Kidney glomerular epithelial cell (primary cell): ENCODE measurements at places on chromosomes 6 and 20.

- no peak for DNase-seq
Measured at GRCh38 chr6:4861564-4861963, 85.4 kb downstream of the CDYL start.

DNA sequence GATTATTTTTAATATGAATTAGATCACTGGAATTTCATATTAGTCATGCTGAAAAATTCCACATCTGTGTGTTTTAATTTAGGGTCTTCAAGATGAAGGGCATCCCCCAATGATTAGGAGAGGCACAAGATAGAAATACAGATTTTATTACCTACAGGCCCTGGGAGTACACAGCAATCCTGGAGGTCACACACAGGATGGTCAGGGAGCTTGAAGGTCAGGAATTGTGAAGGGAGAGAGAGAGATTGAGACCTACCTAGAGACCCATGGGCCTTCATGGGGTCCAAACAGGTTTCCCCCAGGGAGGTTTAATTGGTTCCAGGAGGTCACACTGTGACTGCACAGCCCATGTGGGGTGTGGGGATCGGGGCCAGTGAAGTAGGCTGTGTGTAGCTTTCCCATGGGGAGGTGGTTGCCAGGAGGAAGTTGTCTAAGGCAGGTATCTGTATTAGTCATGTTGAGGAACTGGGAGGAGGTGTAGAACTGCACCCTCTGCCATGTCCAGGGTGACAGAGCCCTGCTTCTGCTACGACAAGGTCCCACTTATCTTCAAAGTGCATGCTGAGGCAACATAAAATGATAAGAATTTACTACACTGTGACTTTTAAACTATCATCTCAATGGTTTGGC lies 18.3 kb downstream of the SNX9 start:
- peak; percentile 41 for DNase-seq

- DNase-seq: peak; percentile 2
Measured at GRCh38 chr6:106525882-106526275, 103.4 kb downstream of the RTN4IP1 start.

GRCh38 chr20:25695532-25696370 lies 902 bp downstream of the ZNF337 start:
- no peak for DNase-seq

DNA sequence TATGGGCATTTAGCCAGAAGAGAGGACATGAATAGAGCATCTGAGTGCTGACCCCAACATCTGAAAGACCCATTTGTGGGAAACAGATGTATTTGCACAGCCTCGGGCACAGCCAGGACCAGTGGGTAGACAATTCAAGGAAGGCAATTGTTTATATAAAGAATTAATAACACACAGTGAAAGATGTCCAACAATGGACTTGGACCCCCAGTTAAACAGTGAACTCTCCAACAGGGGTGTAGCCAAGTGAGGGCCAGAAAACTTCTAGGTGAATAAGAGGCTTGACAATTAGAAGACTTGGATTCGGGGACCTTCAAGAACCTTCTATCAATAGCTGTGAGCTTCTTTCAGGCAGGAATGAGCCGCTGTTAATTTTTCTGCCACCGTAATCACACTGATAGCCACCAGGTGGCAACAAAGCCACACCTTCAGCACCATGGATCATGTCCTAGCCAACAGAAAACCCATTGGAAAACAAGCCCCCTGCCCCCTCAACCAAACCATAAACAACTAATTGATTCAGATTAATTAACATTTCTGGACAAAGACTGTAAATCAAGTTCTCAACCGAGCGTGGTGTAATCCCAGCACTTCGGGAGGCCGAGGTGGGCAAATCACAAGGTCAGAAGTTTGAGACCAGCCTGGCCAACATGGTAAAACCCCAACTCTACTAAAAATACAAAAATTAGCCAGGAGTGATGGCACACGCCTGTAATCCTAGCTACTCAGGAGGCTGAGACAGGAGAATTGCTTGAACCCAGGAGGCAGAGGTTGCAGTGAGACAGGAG lies 8.8 kb upstream of the SRSF6 start:
- peak; percentile 12 for DNase-seq

DNA sequence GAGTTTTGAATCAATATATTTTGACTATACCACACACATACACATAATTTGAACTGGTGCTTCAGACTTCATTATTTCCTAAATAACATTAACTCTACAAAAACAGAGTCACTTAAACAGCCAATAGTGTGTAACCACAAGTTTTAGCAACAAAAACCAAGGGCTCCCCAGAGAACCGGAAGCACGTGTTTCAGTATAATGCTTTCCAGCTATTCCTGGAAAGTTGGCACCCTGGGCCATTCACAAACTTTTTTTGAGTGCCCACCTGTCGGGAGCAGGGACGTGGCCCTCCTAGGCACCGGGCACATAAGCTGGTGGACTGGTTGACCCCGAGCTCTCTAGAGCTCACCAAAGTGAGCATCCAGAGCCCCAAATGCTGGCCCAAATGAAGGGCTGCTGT lies 1.9 kb upstream of the SLC35D3 start:
- DNase-seq: no peak

DNA sequence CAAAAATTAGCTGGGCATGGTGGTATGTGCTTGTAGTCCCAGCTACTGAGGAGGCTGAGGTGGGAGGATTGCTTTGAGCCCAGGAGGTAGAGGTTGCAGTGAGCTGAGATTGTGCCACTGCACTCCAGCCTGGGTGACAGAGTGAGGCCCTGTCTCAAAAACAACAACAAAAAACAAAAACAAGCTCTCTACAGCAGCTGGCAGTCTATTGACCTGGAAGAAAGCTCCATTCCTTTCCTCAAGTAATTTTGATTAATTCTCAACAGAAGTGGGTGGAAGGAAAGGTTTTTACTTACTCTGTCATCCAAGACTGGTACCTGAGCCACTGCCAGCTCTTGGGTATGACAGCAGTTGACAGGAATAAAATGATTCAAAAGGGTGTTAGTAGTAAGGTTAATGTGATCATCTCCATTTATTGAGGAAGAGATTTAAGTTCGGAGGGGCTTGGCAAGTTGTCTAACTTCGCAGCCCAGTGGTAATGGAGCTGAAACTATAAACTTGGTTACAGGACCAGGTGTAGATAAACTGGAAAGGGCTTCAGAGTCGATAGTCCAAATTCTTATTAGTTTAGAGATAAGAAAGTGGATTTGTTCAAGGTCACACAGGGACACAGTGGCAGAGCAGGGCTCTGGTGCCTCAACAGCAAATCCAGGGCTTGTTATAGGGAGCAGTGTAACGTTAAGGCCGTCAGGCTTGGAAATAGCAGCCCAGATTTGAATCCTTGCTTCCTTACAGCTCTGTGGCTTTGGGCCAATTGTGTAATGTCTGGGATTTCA lies 14.8 kb downstream of the SRSF3 start:
- no peak for DNase-seq

GRCh38 chr20:3672547-3673171 lies 9.2 kb downstream of the ADAM33 start:
- no peak for DNase-seq

DNA sequence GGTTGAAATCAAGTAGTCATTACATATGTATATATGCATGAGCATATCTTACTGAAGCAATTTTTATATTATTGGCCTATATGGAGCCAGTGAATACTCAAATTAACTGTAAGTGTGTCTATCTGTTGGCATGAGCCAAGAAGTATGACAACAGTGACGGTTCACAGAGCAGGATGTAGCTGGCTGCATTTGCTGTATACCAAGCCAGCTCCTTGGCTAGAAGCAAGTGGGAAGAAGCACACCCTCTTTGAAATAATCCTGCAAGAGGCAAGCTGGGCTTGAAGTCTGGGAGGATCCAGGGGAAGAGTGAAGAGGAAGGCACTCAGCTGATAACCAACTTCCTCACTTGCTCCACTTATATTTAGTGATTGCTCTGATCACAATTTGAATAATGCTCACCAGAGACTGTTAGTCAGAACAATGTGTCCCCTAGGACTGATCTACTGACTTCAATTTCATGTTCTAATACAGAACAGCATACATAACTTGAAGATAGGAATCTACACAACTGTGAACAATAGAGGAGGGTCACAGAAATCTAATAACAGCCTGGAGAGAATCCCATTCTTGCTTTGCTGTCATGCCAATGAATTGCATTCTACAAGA lies 497.3 kb downstream of the PRKN start:
- no peak for DNase-seq

- no peak for DNase-seq
Measured at GRCh38 chr6:125236536-125237327, 65.0 kb downstream of the HDDC2 start.

DNA sequence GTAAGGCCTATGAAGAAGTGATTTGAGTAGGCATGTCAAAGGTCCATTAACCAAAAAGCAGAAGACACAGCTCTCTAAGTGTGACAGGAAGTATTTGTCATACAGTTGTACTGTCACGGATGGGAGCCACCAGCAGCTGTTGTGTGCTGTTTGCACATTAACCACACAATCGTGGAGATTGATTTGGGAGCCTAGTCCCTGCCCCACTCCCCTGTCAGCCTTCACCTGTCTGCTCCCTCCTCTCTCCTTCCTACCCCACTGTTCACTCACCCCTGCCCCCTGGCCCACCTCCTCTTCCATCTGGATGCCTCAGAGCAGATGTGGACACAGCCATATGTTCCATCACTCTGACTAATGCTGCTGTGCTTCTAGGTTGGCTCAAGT lies 124.7 kb upstream of the SPACA1 start:
- DNase-seq: no peak

DNA sequence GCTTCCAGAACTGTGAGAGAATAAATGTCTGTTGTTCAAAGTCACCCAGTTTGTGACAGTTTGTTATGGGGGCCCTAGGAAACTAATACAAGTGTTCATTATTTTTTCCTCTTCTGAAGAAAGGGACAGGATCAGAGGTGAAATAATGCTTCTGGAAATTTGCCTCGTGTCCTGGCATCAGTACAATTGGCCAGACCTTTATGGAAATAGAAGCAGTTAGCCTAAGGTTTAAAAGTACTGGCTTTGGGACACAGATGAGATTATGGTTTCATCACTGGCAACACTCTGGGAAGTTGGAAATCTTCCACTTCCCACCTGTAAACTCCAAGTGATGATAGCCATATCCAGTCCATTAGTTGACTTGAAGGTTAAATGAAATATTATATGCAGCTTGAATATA lies 88.7 kb downstream of the PLCB1 start:
- DNase-seq: no peak

GRCh38 chr20:2697768-2698167 lies 5.2 kb downstream of the EBF4 start:
- no peak for DNase-seq

DNA sequence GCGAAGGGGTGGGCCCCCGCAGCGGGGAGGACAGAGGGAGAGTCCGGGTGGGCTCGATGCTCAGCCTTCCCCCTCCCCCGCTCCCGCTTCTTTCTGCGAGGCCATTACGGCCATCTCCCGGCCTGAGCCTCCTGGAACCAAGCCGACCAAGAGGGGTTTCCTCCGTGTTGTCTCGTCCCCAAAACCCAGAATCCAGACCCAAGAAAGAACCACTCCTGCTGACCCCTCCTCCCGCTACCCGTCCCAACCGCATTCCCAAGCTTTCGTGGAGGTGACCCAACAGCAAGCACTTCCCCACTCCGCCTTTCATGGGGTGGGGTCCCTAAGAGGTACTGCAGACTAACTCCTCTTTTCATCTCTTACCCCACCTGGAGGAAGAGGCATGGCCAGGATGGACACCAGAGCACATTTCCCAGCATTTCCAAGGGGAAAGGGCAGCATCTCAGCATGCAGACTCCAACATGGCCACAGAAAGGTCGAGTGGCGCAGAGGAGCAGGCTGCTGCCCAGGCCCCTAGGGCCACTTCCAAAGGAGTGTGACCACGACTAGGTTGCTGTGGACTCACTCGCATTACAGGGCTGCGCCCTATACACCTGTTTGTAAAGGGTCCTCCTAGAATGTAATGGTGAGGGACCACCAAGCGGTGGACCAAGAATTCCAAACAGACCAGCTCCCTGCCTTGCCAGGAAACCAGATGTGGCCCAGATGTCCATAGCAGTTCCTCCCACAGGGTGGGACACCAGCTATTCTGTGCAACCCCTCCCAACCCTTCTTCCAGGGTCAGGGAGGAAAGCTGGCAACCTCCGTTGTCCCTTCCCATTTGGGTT lies 53.4 kb downstream of the MRPL14 start:
- DNase-seq: no peak

DNA sequence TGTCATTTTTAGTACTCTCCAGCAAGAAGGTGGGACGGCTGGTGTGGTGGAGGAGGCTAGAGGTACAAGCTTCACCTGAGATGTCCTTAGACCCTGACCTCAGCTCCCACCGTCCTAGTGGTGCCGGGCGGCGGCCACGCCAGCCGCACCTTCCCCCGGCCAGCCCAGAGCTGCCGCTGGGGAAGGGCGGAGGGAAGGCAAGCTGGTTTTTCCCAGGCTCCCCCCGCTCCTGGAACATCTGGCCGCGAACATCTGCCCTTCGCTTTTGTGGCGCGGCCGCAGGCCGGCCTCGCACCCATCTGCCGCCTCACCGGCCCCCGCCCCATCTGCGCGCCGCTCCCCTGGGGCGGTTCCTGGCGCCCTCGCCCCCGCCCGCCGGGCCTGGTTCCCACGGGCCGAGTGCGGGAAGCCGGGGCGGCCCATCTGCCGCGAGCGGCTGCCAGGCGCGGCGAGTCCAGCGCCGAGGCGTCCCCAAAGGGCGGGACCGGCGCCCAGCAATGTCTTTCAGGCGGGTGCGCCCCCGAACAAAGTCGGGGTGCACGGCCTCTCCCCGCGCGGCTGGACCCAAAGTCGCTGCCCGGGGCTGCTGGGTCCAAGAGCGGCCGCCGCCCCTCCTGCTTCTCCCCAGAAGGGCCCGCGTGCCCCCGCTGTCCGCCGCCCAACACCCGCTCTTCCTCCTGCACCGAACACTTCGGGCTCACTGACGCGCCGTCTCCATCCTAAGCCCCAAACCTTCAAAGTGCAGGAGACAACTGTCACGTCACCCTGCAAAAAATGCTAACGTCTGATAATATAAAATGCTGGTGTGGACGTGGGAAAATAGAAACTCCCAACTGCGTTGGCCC lies 17.3 kb upstream of the ID1 start:
- no peak for DNase-seq

DNA sequence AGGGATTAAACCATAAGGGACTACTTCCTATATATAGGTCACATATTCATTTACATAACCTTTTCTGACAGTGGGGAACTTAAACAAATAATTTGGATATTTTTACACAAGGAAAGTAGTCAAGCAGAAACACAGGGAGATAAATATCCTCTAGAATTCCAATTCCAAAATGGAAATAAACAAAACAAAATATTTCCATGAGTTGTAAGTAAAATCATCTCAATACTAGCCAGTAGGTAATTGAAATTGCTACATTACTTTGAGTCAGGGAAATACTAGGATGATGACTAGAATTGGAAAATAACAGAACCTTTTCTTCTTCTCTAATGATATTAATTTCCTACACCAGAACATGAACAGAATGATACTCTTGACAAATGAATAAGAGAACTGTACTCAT lies 1308.1 kb upstream of the GJE1 start:
- DNase-seq: no peak

GRCh38 chr20:57148263-57148662 lies 118.2 kb downstream of the BMP7 start:
- no peak for DNase-seq
